ENCODE measurements at places on chromosomes 1 and 21.

- DNase-seq = peak; percentile 39
These were observed 31.3 kb downstream of the C8B start for GRCh38 chr1:56934430-56935060.

- no peak for DNase-seq
These were observed 21.9 kb upstream of the TNR start for GRCh38 chr1:175765293-175765692.

- peak; percentile 63 for DNase-seq
These were observed 103.3 kb upstream of the SLC45A1 start for GRCh38 chr1:8214501-8215173.

DNA sequence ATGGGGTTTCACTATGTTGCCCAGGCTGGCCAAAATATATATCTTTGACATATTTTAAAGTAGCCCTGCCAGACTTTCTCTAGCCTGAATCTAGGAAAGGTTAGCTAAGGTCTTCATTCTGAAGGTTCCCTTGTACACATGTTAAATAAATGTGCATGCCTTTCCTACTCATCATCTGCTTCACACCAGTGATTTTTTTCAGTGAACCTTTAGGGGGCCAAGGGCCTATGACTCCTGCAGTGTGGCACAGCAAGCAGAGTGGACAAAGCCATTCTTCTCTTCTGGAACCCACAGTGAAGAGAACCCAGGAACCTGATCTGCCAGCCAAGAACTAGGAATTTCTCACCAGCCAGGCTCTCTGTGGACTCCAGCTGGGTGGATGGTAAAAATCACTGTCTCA lies 22.9 kb downstream of the CBR1 start:
- no peak for DNase-seq

DNA sequence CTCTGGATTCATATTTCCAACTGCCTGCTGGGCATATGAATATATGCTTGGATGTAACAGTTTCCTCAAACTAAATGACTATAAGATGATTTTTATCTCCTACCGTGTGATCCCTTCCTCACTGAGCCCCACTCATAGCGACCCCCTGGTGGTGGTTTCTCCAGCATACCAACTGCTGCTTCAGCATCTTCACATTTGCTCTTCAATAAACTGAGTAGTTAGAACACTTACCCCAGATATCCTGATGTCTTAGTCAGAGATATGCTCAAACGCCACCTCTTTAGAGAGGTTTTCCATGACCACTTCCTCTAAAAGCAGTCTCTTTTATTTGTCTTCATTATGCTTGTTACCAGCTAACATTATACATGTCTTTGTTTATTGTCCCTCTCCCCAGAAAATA lies 10.2 kb upstream of the HNRNPR start:
- DNase-seq = no peak

- DNase-seq = peak; percentile 19
These were observed 1.5 kb downstream of the VAMP4 start for GRCh38 chr1:171740356-171740863.

Measured in fibroblast of skin of back (primary cell).